Endothelial cell (in vitro differentiated cells): ENCODE measurements at places on chromosomes 6 and 20.

DNA sequence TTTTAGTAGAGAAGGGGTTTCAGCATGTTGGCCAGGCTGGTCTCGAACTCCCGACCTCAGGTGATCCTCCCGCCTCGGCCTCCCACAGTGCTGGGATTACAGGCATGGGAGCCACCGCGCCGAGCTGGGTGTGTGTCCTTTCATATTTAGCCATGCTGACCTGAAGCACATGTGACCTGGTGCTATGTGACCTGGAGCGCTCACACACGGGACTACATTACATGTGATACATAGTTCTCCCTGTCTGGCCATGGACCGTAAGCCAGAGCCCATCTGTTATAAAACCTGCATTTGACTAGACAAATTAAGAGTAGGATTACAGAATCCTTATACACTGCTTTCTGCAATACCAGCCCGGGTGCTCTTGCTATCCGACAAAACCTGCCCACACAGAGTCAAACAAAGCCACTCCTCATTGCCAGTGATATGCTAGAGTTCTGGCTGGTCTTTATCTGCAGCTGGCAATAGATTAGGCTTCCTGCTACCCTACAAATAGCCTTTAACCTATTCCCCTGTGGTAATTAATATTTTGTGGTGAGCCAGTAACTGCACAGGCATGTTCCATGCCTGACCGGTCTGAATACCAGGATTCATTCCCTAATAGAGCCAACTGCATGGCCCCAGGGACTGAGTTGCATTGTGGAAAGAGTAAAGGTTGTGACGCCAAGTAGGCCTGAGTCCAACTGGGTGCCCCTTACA is 26.3 kb upstream of the FAM50B start:
- H3K36me3 ChIP-seq = no peaks in the 10 kb centered on the region
- H3K4me1 ChIP-seq = peaks cover 30% of the 10 kb centered on the region
- H3K27me3 ChIP-seq = peaks cover 5% of the 10 kb centered on the region
- peak overlapping the region; percentile 24 for H3K27ac ChIP-seq
- no peak for DNase-seq
- no peak overlapping the region for H3K4me3 ChIP-seq

- no peak overlapping the region for H3K27ac ChIP-seq
- DNase-seq = no peak
- H3K4me1 ChIP-seq = peaks cover 29% of the 10 kb centered on the region
These were observed 521 bp upstream of the LKAAEAR1 start for GRCh38 chr20:64084685-64085152.

DNA sequence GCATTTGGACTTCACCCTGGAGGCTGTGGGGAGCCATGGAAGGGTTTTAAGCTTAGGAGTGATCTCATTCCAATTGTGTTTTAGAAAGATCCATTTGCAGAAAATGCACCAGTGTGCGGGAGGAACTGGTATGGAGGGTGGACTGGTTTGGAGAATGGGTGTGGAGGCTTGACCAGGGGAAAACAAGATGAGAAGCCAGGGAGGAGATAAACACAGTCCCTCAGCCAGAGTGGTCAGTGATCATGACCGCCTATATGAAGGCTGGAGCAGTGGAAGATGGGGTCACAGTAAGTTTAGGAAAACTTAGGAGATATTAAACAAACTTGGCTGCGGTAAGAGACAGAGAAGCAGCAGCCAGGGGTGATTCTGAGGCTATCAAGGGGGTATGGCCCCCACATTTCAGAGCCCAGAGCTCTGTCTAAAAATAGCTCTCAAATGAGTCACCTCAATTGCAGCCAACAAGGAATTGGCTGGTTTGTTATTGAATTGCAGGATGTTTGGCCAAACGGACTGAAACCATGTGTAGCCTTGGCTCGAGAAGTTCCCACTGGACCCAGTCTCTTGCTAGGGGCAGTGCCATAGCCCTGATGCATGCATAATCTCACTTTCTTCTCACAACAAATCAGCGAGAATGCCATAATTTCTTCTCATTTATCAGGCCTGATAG is 159.9 kb upstream of the TOP1 start:
- no peak overlapping the region for H3K27ac ChIP-seq
- no peaks in the 10 kb centered on the region for H3K4me1 ChIP-seq
- no peaks in the 10 kb centered on the region for H3K36me3 ChIP-seq
- DNase-seq = no peak

DNA sequence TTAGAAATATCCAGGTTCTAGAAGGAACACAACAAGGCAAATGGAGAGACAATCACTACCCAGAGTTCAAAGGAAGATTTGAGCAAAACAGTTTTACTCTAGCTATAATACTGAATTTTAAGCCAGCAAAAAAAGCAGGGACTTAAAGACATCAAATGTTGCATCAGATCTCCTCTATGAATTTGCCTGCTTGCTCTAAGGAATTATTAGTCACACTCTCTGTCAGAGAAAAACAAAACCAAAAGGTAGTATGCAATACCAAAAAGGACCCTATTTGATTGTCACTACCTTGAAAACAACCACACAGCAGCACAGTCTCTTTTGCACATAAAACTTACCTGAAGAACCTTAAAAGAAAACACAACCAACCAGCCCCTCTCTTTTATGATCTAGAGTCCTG is 46.3 kb downstream of the BTBD9 start:
- no peaks in the 10 kb centered on the region for H3K4me1 ChIP-seq
- H3K4me3 ChIP-seq = no peak overlapping the region
- H3K36me3 ChIP-seq = no peaks in the 10 kb centered on the region
- no peak overlapping the region for H3K27ac ChIP-seq

DNA sequence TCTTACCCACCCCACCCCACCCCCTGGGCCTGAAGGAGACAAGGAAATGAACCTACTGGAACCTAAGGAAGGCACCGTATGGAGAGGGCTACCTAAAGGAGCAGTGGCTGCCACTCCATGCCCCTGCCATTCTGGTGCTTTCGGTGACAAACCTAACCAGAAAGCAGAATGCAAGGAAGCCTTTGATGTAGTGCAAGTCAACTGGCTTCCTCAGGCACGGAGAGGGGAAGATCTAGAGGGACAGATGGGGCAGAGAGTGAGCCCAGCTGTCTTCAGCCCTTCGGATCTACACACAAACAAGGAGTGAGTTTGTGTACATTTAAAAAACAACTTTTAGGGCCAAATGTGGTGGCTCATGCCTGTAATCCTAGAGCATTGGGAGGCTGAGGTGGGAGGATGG is 39.5 kb downstream of the PPP1R16B start:
- DNase-seq = no peak
- no peak overlapping the region for H3K4me3 ChIP-seq
- no peaks in the 10 kb centered on the region for H3K27me3 ChIP-seq

DNA sequence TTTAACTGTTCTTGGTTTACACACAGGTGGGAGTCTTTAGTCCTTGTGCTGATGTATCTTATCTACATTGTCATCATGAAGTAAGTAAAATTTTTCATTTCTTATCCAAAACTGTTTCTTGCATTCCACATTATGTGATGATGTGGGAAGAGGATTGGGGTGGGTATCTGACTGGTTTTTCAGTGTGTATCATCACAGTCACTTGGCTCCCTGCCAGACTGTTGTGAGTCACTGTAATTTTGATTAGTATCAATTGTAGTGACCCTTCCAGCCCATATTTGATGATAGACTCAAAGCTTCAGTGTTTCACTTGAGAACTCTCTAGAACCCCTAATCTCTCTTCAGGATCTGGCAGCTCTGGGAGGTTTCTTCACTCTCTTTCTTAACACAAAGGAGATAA is 84.5 kb upstream of the RIN2 start:
- no peaks in the 10 kb centered on the region for H3K27me3 ChIP-seq
- H3K4me3 ChIP-seq = no peak overlapping the region
- H3K4me1 ChIP-seq = no peaks in the 10 kb centered on the region
- no peak for DNase-seq

- DNase-seq = no peak
- H3K4me1 ChIP-seq = no peaks in the 10 kb centered on the region
- H3K27ac ChIP-seq = no peak overlapping the region
- H3K27me3 ChIP-seq = peaks cover 22% of the 10 kb centered on the region
- H3K4me3 ChIP-seq = no peak overlapping the region
- H3K36me3 ChIP-seq = peaks cover 5% of the 10 kb centered on the region
These were observed 126.5 kb downstream of the DLL1 start for GRCh38 chr6:170164271-170164900.

DNA sequence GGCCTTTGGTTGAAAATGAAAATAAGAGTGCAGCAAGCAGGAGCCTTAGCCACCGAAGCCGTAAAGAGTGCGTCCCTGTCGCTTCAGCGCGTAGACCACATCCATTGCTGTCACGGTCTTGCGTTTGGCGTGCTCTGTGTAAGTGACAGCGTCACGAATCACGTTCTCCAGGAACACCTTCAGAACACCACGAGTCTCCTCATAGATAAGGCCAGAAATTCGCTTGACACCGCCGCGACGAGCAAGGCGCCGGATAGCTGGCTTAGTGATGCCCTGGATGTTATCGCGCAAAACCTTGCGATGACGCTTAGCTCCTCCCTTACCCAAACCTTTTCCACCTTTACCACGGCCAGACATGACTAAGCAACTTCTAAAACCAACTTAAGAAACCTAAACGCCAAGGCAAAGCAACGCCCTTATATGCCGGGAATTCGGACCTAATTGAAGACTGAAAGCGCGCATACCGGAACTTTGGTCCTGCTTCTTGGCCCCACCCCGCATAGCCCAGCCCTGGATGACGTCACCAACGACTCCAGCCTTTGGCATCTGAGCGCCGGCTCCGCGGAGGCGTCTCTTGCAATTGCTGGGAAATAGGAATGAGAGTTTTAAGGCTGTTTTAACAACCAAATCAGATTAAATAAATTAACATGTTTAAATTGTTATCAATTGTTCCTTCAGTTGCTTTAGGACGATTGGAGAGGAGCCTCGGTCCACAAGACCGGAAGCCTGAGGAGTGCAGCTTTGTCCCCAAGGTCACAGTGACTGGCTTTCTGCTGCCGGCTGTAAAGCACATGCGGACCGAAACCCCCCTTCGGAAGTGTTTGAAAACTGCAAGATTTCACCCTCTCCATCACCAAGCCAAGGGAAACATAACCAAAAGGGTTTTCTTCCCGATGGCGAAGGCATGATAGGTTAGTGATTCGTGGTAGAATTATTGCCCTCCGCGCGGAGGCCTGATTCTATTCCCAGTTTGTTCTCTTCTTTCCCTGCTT is 79.6 kb upstream of the BTN3A2 start:
- H3K36me3 ChIP-seq = peaks cover 5% of the 10 kb centered on the region
- peak overlapping the region; percentile 96 for H3K4me3 ChIP-seq
- peaks cover 27% of the 10 kb centered on the region for H3K27me3 ChIP-seq
- H3K27ac ChIP-seq = peak overlapping the region; percentile 98

GRCh38 chr20:8790442-8791074 is 278.3 kb upstream of the PLCB4 start:
- H3K4me3 ChIP-seq = no peak overlapping the region
- DNase-seq = peak; percentile 40
- peaks cover 13% of the 10 kb centered on the region for H3K4me1 ChIP-seq

- no peaks in the 10 kb centered on the region for H3K27me3 ChIP-seq
- H3K4me1 ChIP-seq = no peaks in the 10 kb centered on the region
- no peak overlapping the region for H3K27ac ChIP-seq
- H3K36me3 ChIP-seq = no peaks in the 10 kb centered on the region
These were observed 68.6 kb upstream of the FOXA2 start for GRCh38 chr20:22652681-22653588.

GRCh38 chr6:138765896-138766655 is 7.5 kb upstream of the CCDC28A start:
- no peak for DNase-seq
- no peaks in the 10 kb centered on the region for H3K27me3 ChIP-seq
- H3K4me1 ChIP-seq = peaks cover 16% of the 10 kb centered on the region
- H3K27ac ChIP-seq = no peak overlapping the region
- H3K36me3 ChIP-seq = no peaks in the 10 kb centered on the region

- H3K27me3 ChIP-seq = peaks cover 3% of the 10 kb centered on the region
- no peak for DNase-seq
- no peaks in the 10 kb centered on the region for H3K36me3 ChIP-seq
- H3K4me1 ChIP-seq = no peaks in the 10 kb centered on the region
- no peak overlapping the region for H3K4me3 ChIP-seq
- H3K27ac ChIP-seq = no peak overlapping the region
These were observed 6.4 kb upstream of the GMNN start for GRCh38 chr6:24768361-24768760.

DNA sequence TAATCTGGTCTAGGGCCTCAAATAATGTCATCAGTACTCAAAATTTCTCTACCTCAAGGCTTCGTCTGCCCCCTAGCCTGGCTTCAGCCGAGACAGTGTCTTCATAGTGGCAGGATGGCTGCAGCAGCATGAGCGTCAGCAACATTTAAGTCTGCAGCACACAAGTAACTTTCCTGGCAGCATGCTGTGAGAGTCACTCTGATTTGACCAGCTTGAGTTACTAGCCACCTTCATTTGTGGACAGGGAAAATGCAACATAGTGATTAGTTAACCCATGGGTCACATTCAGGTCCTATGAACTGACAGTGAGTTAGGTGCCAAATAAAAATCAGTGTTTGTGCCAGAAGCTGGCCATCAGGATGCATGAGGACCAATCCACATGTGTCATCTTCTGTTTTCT is 209.9 kb upstream of the SLC35B3 start:
- no peak overlapping the region for H3K27ac ChIP-seq
- no peaks in the 10 kb centered on the region for H3K36me3 ChIP-seq
- peaks cover 3% of the 10 kb centered on the region for H3K27me3 ChIP-seq
- H3K4me3 ChIP-seq = no peak overlapping the region
- DNase-seq = no peak

GRCh38 chr6:84422380-84422968 is 195.0 kb upstream of the CEP162 start:
- no peak overlapping the region for H3K4me3 ChIP-seq
- H3K36me3 ChIP-seq = no peaks in the 10 kb centered on the region
- DNase-seq = peak; percentile 91
- peaks cover 24% of the 10 kb centered on the region for H3K4me1 ChIP-seq

GRCh38 chr6:111828809-111829208 is 44.4 kb downstream of the FYN start:
- H3K4me3 ChIP-seq = no peak overlapping the region
- peaks cover 3% of the 10 kb centered on the region for H3K27me3 ChIP-seq
- peaks cover 21% of the 10 kb centered on the region for H3K36me3 ChIP-seq
- no peak overlapping the region for H3K27ac ChIP-seq

DNA sequence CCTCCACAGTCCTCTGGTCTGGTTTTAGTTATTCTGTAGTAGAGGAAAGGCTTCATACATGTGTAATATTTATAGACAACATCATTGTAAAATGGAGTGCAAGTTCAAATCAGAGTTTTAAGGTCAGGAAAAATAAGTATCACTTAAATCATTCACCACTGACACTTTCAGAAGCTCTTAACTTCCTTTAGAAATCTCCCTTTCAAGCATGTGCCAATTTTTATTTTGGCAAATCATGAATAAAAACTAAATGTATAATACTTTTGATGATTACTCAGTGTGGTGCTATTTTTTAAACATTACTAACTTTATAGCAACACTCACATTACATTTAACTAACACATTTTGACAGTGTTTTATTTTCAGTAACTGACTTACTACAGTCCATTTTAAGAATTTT is 112.2 kb downstream of the OGFRL1 start:
- peaks cover 30% of the 10 kb centered on the region for H3K4me1 ChIP-seq
- H3K4me3 ChIP-seq = no peak overlapping the region

DNA sequence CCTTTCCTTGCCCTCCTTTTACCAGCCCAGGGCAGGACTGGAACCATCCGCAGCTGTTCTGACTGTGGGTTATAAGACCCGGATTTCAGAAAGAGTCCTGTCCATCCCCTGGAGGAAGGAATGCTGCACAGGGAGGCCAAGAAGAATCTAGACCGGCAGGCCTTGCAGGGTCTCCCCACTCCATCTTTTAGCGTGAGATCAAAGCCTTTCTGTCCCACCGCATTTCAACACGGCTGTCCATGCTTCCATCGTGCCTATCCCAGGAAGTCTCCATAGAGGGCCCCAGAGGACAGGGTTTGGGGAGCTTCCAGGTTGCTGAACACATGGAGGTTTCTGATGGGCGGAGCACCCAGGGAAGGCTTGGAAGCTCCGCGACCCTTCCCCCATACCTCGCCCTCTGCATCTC is 79.3 kb upstream of the AGPAT4 start:
- DNase-seq = peak; percentile 31
- peaks cover 4% of the 10 kb centered on the region for H3K4me1 ChIP-seq
- H3K27me3 ChIP-seq = peaks cover 1% of the 10 kb centered on the region
- H3K36me3 ChIP-seq = no peaks in the 10 kb centered on the region
- H3K4me3 ChIP-seq = no peak overlapping the region
